ENCODE measurements at places on chromosomes 7 and 10.

- no peak for DNase-seq
Observed at GRCh38 chr10:128630787-128631252, 504.6 kb upstream of the MKI67 start.

DNA sequence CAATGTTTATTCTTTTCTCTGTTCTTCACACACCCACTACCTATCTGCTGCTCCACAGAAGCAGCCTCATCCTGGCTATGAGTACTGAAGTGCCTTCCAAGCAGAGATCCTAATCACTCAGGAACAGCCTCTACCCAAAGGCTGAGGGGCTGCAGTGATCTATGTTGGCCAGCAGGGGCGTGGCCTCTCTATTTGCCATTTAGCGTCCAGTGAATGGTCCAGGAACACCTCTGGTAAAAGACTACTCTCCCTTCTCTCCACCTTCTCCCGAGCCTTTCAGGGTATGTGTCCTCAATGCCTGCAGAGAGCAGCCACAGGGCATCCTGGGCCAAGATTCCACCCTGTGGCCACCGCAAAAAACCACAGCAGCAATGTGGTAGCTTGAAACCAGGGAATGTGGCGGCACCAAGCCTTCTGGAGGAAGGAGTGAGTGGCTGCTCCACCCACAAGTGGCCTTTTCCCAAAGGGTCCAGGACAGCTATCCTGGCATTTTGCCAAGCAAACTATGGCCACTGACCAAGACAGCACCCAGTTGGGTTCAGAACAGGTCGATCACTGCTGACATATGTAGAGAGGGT is 70.9 kb downstream of the SYPL1 start:
- no peak for DNase-seq

DNA sequence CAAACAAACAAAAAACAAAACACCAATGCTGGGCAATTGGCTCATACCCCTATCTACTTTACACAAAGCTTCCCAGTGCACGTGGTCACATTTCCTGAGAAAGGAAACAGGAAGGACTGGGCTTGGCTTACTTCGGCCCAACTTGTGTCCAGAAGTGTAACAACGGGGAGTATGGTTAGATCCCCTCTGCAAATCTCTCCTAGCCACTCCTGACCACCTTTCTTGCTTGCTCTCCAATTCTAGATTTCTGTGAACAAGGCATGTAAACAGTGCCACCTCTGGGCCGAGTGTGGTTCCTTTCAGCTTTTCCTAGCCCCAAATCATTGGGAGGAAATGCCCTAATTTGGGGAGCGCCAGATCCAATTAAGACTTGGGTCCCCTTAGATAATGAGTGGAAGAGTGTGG is 21.0 kb upstream of the FRAT2 start:
- DNase-seq: no peak

DNA sequence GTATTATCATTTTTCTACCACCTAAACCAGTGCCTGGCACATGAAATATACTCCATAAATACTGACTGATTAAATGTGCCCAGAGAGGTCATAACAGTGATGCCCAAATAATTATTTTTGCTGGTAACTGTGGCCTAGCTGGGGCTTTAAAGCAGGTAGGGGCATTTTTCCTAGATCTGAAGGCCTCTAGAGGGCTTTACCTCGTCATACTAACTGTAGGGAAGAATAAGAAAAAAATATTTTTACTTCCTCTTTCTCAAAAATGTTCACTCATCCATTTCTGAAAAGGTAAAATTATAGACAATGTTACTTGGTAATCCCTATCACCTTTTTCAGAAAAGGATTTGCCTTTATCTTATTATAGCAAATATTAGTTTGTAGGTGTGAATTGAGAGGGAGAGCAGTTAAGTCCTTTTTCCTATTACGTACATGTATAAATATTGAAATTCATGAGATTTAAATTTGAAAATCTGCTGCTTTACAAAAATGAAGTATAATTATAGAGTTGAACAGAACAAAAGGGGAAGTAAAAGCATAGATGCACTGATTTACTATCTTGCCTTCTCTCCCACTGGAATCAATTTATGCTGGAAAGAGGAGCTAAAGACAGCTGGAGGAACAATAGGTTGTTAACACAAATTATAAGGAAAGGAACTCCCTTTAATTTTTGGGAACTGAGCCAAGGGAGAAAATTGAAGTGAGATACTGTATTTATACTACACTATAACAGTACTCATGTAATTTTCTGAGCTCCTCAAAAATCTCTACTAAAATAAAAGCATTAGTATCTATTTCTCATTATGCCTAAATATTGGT is 71.5 kb upstream of the NOBOX start:
- no peak for DNase-seq

DNA sequence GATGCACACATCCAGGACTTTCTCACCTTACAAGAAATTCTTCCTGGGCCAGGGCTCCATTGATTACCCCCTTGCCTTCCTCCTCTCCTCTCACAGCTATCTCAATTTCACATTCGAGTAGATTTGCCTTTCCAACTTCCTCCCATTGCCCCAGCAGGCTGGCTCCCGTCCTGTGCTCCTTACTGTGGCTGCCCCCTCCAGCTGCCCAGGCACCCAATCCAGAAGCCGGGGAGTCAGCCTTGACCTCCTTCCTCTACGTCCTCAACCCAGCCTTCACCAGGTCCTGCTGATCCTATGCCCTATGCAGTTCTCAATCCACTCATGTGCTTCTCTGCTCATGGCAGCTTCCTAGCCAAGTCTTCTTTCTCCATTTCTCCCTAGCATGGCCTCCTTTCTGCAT is 85.7 kb upstream of the GPR26 start:
- DNase-seq: no peak

DNA sequence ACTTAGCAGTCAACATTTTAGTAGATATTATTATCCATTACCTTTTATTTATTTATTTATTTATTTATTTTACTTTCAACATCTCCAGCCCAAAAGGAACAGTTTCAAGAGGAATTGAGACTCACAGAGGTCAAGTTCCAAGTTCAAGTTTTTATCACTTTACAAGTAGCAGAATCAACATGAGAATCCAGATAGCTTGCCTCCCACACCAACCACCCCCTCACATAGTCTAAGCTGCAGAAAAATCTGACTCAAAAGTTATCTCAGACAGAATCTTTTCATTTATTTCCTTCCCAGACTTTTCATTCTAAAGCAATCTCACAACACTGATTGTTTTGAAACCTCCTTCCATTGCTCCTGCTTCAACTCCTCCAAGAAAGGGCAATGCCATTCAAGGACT is 129.6 kb downstream of the GRM3 start:
- DNase-seq: no peak

GRCh38 chr10:15642095-15642494 is 77.6 kb downstream of the ITGA8 start:
- no peak for DNase-seq

DNA sequence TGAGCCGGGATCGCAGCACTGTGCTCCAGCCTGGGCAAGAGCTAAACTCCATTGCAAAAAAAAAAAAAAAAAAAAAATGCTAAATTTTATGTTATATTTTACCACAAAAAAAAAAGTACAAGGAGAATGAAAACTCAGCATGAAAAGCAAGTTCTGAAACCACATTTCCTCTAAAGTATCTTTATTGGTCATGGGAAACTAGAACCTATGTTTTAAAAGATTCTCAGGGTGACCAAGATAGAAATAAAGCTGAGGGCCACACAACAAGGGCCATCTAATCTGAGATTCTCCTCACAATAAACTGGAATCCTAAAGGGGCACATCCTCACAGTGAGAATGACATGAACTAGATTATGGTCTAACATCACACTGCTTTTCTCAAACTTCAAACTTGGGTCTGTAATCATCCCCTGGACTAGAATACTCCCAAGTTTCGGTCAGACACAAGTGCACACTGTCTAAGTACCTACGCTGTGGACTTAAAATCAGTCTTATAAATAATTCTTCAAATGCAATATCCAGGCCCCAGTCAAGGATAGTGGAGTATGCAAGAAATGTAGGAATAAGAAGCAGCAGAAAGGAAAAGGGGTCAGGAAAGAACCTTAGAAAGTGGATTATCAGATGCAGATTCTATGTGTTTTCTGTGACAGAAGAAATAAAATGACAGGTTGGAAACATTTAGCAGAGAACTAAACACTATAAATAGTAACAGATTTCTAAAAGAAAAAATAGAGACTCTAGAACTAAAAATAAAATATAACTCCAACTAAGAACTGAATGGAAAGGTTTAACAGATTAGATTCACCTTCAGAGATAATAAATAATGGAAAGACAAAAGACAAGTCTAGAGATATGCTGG is 49.9 kb downstream of the COA1 start:
- no peak for DNase-seq

DNA sequence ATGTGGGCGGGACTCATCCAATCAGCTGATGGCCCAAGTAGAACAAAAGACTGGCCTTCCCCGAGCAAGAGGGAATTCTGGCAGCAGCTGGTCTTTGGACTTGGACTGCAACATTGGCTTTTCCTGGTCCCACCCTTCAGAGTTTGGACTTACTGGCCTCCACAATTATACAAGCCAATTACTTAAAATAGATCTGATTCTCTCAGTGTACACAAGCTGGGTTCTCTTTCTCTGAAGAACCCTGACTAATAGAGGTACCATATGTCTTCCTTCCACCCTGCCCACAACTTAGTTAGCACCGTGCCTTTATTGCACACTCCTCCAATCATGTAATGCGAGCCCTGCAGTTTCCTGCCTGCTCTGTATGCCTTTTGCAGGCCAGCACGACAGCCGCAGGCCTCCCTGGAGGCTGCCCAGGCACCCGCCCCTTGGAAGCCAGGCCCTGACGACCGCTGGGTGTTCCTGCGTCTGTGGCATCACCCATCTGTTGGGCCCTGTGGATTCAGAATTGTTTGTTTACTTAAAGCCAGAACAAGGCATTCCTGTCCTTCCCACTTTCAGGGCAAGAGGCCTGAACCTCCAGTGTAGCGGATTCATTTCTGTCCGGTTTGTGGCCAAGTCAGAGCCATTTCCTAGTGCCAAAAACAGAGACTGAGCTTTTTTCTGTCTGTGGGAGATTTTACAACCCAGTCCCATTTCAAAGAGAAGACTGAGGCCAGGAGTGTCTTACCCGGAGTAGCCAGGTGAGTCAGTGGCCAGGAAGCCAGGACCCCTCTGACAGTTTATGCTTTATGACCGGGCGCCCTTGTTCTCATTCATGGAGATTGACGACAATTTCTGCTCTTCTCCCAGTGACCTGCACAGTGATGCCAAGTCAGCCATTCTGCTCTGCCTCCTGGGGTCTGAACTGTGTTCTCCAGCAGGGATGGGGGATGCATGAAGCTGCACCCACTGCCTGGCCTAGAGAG is 968 bp upstream of the INMT start:
- DNase-seq: no peak

GRCh38 chr10:93115661-93116383 is 42.1 kb downstream of the CYP26A1 start:
- peak; percentile 52 for DNase-seq

DNA sequence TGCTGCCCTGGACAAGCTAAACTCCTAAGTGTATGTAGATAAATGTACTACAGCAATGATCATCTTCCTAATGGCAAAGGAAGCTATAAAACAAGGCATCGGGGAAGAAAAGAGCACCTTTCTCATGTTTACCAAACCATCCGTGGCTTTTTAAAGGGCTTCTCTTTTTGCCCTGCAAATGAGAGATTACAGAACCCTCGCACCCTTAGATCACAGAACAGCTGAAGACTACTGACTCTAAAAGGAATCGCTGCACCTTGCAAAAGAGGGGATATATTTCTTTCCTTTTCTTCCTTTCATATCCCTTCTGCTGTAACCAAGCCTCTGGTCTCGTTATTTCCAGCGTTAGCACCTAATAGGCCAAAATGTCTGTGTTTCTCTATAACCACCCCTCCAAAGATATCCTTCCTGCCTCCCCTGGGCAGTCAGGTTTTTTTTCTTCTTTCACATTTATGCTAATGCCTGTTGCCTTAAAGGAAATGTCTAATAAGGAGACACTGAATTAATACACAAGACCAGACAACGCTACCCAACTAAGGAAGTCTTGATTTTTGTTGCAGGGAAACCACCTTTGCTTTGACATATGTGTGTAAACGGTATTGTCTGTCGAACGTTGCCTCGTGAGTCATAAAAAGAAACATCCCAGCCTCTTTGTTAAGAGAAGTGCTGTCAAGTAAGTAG is 10.5 kb downstream of the ST8SIA6 start:
- DNase-seq: no peak

DNA sequence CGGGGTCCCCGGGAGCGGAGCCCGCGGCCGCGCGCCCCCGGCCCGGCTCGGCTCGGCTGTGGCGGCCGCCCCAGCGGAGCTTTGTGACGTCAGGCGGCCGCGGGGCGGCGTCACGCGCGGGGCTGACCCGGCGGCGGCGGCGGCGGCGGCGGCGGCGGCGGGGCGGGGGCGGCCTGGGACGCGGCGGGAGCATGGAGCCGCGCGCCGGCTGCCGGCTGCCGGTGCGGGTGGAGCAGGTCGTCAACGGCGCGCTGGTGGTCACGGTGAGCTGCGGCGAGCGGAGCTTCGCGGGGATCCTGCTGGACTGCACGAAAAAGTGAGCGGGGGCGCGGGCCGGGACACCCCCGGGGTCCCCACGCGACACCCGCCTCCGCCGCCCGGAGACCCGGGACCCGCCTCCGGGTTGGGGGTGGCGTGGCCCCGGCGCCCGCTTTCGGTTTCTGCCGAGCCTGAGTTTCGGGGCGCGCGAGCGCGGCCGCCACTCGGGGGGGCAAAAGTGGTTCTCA is at the start of gene PWWP2B:
Gene PWWP2B (plus strand): TSS at position 165 of the 506 bp plus-strand sequence. CDS start 27 bp downstream, at position 192.
- DNase-seq: peak; percentile 33

GRCh38 chr10:74875966-74876365 is 49.6 kb downstream of the KAT6B start:
- no peak for DNase-seq

- DNase-seq: no peak
Observed at GRCh38 chr7:2999078-2999500, 44.6 kb downstream of the CARD11 start.

- no peak for DNase-seq
Observed at GRCh38 chr7:16061011-16061410, 360.3 kb downstream of the CRPPA start.

DNA sequence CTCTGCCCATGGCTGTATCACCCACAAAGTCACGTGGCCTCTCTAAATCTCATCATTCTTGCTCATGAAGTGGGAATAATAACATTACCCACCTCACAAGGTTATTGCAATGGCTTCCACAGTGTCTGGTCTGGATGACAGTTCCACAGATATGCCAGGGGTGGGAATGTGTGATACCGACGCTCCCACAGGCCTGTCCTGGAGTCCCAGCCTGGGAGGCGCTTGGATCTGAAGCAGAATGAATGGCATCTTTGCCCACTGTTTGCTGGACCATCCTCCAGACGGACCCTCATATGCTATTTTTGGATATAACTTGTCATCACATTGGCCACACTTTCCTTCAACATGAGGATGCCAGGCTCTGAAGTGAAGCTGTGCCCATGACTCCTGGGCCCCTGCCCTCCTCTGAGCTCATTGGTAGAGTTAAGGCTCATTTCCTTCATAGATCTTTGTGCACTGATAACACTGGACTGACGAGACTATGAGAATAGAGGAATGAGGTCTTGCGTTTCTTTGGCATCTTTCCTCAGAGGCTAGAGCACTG is 279.8 kb upstream of the ZNF32 start:
- no peak for DNase-seq

GRCh38 chr7:112828696-112829095 is 38.5 kb upstream of the TMEM168 start:
- DNase-seq: no peak

Measured in stimulated activated CD8-positive, alpha-beta memory T cell treated with anti-CD3 and anti-CD28 coated beads, Interleukin-7, amount 100 ng/mL, for 1 hour (primary cell).